ENCODE measurements at places on chromosomes 3 and 15.
A peak's percentile ranks its signal among the peaks of the same experiment; 100 is the strongest.

- DNase-seq = no peak
Measured at GRCh38 chr3:47603332-47603731, 24.7 kb upstream of the CSPG5 start.

DNA sequence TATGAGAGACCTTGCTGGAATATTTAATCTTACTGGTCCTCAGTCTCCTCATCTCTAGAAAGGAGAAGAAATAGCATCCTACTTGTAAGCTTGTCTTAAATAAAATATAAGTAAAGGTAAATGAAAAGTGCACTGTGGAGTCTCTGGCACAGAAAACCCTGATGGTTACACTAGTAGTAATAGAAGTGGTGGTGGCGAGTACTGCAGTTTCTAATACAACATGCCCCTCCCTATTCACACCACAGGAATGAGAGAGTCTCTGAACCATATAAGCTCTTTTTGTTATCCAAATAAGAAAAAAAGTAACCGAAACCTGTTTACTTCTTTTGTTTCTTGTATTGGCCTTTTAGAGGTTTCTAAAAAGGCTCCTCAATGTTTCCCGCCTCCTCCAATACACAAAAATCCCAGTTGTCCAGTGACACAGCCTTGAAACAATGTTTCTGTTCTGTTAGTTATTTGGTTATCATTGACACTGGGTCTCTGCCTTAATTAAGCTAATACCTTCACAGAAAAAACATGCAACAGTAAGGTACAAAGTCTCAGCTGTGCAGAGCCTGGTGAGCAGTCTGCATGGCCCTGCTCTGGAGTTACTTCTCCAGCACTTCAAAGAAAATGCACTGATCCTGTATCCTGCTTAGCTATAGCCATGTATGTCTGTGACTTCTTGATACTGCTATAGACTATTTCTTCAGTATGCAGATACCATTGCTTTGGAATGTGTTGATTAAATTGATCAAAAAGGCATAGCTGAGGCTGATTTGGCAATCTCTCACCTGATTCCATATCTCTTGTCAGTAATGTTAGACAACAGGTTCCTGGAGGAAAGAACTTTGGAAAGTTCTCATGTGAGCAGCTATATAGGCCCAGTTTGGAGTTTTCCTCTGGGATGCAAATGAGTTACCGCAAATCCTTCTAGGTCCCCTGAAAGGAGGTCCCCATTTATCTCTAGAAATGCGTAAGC lies 315.6 kb upstream of the IL12A start:
- no peak for DNase-seq

GRCh38 chr15:62208367-62208766 lies 43.3 kb upstream of the C2CD4B start:
- DNase-seq = no peak

DNA sequence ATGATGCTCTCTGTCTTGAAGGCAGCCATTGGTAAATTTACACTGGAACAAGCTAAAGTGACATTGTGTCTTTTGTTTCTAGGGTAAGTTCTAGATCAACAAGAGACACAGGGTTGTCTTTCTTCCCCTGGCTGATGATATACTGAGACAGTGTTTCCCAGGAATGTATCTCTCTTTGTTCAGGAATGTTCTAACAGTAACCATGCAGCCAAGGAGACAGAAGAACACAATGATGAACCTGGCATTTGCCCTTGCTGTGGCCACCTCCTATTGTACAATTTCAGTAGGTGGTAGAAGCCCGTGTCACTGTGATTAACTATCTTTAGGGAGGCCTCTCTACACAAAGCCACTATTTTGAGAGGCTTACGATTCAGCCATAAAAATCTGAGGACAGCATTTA lies 130.7 kb downstream of the LRTM1 start:
- no peak for DNase-seq

DNA sequence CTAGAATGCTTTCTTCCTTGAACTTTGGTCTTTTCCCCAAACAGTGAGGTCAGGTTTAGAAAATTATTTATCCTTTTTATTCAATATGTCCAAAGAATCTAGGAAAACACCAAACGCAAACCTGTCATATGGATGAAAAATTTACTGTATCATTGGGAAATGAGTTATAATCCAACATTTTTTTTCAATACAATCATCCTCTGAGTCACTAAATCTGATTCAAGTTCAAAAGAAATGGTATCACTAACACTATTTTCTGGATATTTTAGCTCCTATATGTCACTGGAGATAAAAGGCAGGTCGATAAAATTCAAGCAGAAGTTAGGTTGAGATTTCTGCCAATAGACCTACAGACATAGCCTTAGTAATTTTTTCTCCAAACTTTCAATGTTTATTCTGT lies 591.6 kb upstream of the AGTR1 start:
- DNase-seq = no peak

DNA sequence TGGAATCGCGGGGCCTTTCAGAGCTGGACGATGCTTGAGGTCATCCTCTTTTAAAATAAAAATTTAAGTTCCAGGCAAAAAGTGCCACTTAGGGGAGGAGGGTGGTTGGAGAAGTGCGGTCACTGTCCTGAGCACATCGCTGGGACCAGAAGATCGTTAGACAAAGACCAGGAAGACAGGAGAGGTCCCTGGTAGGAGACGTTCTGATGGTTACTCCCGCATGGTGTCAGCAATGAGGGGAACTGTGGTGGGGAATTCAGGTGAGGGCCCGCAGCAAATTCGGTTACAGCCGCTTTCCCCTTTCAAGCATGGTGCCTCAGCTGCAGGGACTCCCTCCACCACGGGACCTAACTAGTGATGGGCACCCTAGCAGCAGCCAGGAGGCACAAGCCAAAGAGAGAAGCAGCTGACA lies 1.0 kb upstream of the ISY1 start:
- DNase-seq = peak; percentile 51

DNA sequence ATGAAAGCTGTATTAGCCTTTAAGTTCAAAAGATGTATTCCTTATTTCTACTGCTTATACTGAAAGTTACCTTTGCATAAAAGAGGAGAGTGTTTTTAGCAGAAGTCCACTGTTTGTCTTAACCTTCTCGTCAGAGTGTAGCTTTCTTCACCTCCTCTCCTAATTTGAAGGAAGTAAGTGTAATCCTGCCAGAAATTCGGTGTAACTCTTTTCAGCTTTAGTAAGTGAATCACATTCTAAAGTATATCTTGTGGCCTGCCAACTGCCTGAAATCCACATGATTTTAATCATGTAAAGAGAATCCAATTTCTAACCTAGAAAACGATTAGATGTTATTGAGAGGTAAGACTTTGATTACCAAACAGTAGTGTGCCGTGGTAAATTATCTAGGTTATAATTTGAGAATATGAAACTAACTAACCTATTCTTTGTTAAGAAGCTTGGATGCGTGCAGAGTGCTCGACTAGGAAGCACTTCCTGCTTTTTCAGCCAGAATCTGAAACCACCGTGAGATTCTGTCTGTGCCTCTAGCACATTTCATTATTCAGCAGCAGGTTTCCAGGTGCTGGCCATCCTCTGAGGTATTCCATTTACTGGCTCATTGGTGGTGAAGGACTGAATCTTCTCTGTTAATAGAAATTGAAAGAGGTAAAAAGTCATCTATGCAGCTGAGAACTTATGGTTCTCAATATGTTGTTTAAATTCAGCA lies 7.5 kb downstream of the GYG1 start:
- peak; percentile 64 for DNase-seq

GRCh38 chr3:31404871-31405270 lies 127.9 kb upstream of the STT3B start:
- DNase-seq = no peak

DNA sequence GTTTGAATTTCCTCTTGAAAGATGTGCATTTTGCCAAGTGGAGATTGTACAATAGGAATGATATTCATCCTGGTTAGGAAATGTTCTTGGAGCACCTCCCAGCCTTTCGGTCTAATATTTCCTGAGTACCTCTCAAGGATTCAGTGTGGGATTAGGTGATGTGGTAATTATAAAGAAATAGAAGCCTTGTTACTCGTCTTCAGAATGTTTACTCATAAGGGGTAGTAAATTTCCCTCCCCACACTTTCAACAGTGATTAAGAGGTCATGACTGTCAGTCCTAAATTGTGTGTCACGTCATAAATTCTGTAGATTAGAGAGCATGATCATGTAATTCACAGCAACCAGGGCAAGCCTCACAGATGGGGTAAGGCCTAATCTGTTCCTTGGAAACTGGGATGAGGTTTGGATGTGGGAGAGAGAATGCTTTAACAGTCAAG lies 633.1 kb upstream of the TBL1XR1 start:
- no peak for DNase-seq

GRCh38 chr3:113628316-113628715 lies 68.1 kb downstream of the USF3 start:
- DNase-seq = no peak

GRCh38 chr3:30135190-30135589 lies 471.2 kb upstream of the TGFBR2 start:
- DNase-seq = no peak

DNA sequence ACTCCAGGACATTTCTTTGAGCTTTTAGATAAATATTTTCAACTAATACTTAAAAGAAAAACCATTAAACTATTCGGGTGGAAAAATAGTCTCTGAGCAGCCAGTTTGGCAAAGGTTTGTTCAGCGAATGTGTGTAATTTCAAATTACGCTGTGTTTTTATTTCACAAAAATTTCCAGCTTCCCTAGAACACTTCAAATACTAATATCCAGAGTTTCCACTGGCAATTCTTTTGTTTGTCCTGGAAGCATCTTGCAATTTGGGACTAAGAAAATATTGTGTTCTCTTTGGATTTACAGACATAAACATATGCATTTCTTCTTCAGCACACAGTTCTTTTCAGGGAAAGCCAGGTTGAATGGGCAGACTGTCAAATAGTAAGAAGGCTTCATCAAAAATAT lies 61.9 kb downstream of the MDFIC2 start:
- no peak for DNase-seq

- no peak for DNase-seq
Measured at GRCh38 chr3:46898321-46899150, 21.0 kb downstream of the PTH1R start.

DNA sequence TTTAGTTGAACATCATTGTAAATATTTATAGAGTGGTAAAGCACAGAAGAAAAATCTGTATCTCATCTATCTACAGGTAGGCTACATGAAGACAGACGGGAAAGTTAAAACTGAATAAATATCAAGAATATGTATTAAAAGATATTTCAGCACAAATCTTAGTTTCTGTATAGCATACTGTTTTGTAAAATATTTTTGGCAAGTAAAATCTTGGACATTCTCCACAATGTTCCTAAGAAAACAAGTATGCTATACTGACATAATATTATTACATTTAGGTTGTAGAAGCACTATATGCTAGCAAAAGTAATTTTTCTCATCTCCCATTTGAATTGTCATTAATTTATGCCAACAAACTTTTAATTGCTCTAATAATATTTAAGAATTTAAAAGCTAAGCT lies 326.4 kb upstream of the ARL6 start:
- no peak for DNase-seq

- DNase-seq = no peak
Measured at GRCh38 chr15:75966073-75966472, 46.2 kb downstream of the NRG4 start.

DNA sequence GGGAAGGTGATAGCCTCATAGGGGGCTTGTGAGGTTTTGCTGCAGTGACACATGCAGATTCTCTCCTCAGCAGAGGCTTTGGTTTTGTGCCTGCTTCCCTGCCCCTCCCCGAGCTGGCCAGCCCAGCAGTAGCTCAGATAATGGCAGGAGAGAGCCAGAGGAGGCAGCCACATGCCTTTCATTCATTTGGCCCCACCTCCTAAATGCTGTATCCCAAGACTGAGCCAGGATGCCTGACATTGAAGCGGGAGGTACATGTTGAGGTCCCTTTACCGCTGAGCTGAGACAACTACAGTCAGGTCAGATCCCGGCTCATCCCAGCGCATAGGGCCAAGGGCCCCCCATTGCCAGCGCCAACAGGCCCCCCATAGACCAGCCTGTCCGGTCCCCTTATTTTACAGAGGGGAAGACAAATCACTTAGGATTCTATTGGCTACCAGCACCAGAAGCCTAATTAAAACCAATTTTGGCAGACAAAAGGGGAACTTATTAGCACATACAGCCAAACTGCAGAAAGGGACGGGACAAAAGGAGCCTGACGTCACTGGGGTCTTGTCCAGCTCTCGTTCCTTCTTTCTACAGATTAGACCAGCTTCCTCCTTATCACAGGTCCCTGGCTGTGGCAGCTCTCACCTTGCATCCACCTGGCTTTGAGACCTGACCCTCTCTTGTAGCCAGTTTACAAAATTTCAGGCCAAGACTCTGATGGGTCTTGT lies 12.1 kb upstream of the POLG start:
- no peak for DNase-seq

DNA sequence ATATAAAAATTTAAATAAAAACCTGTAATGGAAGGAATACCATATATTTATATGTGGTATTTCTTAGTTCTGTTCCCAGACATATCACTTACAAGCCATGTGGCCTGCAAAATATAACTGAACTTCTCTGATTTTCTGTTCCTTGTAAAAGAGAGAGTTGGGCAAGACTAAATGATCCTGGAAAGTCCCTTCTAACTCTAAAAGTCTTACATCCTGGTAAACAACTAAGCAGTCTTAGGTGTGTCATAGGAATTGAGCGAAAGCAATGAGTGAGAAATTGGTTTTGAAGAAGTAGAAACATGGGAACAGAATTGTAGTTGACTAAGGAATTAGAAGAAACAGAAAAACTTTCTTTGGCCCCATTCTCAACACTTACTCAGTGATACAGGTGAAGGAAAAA lies 25.3 kb upstream of the IL20RB start:
- no peak for DNase-seq

DNA sequence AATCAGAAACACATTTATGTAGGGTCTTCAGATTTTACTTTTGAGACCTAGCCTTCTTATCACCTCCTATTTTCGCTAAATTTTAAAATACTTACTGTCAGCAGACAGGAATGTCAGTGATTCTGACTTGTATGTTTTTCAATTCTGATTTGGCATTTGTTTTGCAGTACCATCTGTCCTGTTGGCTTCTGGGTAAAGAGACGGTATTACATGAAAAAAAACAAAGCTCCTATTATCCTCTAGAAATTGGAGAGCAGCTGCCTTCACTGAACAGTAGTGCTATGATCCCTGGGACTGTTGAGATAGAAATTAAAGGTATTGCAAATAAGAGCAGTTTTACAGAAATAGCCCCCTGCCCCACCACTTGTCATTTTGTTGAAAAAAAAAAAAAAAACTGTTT lies 8.4 kb downstream of the ARMC8 start:
- no peak for DNase-seq

DNA sequence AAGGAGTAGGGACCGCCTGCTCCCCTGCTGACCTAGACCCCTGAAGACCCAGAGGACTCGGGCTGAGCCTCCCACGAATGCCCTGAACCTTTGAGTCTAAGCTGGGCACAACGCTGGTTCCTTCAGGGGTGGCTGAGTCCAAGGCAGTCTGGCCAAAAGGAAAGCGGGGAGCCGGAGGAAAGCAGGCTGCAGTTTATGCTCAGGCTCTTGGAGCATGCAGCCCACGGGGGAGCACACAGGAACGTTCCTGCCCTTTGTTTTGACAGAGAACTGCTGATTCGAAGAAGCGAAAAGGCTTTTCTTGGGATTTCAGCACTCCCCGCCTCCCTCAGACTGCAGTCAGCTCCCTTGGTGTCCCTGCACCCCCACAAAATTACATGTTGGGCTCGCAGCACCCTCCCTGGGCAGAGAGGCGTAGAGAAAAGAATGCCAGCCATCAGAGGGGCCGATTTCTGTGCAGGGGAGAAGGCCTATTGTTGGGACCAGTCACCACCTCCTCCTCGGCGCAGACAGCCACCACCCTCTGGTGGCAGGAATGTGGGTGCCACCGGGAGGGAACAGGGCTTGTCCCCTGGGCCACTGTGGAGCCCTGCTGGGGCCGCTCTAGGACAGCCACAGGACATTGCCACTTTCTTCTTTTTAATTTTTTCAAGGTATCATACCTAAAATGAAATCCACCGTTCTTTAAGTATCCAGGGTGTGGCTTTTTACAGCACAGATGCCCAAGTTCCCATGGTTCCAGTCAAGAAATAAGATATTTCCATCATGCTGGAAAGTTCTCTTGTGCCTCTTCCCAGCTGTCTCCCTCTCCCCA lies 72.2 kb downstream of the SMAD6 start:
- peak; percentile 65 for DNase-seq
